Nephron progenitor cell (in vitro differentiated cells): ENCODE measurements at places on chromosomes 11 and 22.

DNA sequence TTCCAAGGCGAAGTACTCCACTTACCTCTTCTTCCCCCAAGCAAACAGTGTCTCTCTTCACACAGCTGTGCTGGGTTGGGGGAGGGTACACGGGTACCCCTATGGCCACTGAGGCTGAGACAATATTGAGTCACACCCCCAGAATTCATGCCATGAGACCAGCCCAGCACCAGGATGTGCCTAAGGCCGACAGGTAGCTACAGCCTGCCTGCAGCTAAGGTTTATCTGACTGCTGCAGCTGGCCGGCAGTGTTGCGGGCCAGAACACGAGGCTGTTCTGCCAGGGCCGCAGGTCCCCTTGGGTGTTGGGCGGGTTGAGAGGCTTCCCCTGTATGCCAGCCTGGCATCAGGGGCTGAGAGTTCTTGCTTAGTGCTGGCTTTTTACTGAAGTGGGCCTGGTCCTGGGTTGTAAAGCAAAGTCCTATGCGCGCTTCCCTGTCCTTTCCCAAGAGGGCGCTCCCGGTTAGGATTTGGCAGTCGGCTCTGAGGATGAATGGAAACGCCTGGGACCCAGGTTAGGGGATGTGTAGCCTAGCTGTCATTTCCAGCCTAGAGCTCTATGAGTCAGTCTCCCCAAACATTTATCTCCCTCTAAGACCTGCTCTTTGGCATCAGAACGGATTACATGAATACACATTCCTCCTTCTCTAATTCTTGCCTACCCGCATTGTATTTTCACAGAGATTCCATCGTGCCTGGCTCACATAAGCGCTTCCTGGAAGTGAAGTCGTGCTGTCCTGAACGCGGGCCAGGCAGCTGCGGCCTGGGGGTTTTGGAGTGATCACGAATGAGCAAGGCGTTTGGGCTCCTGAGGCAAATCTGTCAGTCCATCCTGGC, 7.1 kb downstream of the USP18 start:
- DNase-seq, result peak; percentile 79

DNA sequence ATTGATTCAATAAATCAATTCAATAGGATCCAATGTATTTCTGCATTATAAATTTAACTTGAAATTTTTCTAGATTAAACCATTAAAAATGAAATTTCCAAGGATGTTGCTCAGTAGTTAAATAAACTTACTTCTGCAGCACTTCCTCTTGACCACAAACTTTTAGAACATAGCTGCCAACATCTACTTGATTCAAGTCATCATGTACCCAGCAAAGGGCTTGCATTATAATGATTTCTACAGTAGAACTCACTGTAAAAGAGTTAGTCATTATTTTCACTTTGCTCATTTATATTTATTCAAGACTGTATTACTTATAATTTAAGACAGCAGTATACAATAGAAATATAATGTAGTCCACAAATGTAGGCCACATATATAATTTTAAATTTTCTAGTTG, 59.2 kb downstream of the PIK3C2A start:
- no peak for DNase-seq

DNA sequence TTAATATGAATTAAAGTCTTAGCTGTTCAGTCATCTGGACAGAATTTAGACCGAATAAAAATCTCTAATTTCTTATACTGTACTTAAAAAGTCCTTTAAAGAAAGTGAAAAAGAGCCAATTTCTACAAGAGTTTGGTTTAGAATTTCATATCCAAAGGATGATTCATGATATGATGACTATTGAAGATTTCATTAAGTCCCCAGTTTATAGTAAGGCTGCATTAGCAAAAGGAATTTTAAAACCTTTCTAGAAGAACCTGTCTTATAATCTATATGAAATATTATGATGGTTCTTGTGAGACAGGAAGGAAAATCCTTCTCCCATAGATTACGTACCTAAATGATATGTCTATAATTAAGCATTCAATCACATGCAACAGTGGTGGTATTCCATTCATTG, 34.8 kb downstream of the TSG101 start:
- DNase-seq, result no peak

GRCh38 chr11:45664376-45665205, 831 bp downstream of the CHST1 start:
- peak; percentile 57 for DNase-seq

DNA sequence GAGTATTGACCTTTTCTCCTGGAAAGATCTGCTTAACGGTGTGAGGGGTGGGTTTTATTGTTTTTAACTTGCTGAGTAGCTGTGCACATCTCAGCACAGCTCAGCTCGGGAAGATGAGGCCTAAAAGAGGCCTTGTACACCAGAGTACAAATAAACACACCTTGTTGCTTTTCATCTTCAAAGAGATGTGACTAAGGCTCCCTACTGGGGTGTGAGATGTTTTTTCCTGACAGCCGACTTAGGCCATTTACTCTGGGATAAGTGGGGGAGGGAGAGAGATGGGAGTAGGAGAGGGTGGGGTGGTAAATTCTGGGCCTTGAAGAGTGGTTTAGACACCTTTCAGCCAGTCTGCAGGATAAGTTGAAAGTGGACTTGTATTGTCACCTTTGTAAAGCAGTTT, 2.9 kb downstream of the LDLRAD3 start:
- DNase-seq, result no peak
